ENCODE measurements at places on chromosomes 11 and 22. TPM values are rescaled to one million over a fixed set of nuclear protein-coding genes. Genes with fewer than 3 reads are reported as not detected.

LRRC10B gene
- 0.61 TPM for total RNA-seq

DNA sequence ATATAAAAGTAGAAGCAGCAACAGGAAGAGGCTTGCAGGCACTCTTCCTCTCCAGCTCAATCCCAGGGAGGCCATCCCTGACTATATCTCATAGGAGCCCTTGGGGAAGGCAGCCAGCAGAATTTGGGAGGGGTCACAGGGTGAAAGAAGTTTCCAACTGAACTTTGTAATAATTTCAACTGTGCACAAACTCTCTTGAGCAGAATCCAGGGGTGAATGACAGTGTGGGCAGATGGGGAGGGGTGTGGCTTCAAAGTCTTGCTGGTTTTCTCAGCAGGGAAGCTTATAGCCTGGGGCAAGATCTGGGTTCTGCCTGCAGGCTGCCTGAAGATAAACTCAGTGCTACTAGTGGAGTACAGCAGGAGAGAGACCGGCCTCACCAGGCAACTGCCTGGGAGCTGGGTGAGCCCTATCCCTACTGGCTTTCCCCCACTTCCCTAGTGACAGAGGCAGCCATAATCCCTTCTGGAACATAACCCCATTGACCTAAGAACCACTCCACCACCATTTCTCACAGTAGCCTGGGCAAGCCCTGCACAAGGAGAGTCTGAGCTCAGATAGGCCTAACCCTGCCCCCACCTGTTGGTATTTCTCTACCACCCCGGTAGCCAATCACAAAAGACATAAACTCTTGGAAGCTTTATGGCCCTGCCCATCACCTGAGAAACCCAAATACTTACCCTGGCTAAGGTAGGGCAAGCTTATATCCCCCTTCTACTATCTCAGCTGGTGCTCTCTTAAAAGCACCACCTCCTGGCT is 17.8 kb upstream of the TTC12 start:
- H3K27ac ChIP-seq = no peak overlapping the region
- no peak for DNase-seq
- H3K4me3 ChIP-seq = no peak overlapping the region
- H3K36me3 ChIP-seq = no peaks in the 10 kb centered on the region
- no peaks in the 10 kb centered on the region for H3K4me1 ChIP-seq
- H3K27me3 ChIP-seq = no peaks in the 10 kb centered on the region

DNA sequence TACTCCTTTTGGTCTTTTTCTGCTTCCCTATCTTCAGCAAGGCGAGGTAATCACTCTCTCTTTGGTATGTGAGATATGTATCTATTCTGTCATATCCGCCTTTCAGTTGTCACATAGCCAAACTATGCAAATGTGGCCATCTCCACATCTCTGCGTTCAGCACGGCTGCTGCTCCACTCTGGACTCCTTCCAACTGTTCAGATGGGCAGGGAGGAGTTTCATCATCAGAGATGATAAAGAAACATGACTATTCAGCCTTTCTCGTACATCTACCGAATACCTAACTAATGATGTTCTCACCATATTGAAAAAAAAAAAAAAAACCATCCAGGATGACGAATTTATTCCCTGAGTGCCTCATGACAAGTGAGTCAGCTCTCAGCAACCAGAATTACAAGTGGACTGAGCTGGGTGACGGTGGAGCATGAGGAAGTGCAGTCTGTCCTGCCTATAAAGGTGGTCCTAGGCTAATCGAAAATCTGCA is 899.6 kb downstream of the OPCML start:
- H3K4me3 ChIP-seq = no peak overlapping the region
- DNase-seq = no peak
- no peak overlapping the region for H3K27ac ChIP-seq
- H3K27me3 ChIP-seq = no peaks in the 10 kb centered on the region

DNA sequence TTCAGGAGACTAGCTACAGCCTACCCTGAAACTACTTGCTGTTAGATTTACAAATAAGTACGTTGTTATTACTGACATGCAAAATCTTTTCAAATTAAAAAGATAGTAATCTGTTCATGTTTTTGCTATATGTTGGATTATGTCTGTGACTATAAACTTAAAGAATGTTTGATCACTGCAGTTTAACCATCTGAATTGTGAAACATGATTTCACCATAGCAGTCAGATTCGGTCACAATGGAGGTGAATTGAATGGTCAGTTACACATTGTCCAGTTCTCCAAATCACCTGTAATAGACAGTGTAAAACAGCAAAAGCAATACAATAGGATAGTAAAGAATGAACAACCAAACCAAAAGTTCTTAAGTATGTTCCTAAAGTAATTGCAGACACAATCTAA is 43.3 kb downstream of the CCDC83 start:
- H3K27ac ChIP-seq = no peak overlapping the region
- H3K4me1 ChIP-seq = no peaks in the 10 kb centered on the region
- no peak overlapping the region for H3K4me3 ChIP-seq
- no peak for DNase-seq
- no peaks in the 10 kb centered on the region for H3K27me3 ChIP-seq

- H3K36me3 ChIP-seq = no peaks in the 10 kb centered on the region
- no peak for DNase-seq
- no peak overlapping the region for H3K4me3 ChIP-seq
- H3K27me3 ChIP-seq = no peaks in the 10 kb centered on the region
Observed at GRCh38 chr22:21587803-21588611, 20.5 kb downstream of the UBE2L3 start.

SIK2 gene
- 12.7 TPM for total RNA-seq

GRCh38 chr11:46657186-46657585 is 39.8 kb downstream of the ATG13 start:
- H3K27me3 ChIP-seq = no peaks in the 10 kb centered on the region
- DNase-seq = no peak
- no peak overlapping the region for H3K4me3 ChIP-seq
- peaks cover 16% of the 10 kb centered on the region for H3K36me3 ChIP-seq
- H3K27ac ChIP-seq = no peak overlapping the region
- H3K4me1 ChIP-seq = no peaks in the 10 kb centered on the region

OR2D2 gene
- 0.29 TPM for total RNA-seq

GP1BB gene
- total RNA-seq = not detected

DNA sequence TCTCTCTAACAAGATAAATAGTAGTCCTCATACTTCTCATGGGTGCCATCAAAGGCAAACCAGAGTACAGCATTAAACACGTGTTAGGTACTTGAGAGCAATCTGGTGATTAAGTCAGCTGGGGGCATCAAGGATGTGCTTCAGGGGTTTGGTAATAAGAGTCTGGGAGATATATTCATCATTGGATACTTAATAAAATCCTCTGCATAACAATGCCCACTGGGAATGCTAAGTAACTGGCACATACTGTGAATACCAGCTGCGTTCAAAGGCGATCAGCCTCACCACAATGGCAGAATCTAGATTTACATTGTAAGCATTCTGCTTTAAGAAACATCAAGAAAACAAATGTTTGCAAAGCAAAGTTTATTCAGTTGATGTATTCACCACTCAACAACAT is 268.6 kb upstream of the PITPNB start:
- H3K36me3 ChIP-seq = no peaks in the 10 kb centered on the region
- no peak for DNase-seq
- H3K27me3 ChIP-seq = no peaks in the 10 kb centered on the region
- H3K27ac ChIP-seq = no peak overlapping the region
- no peak overlapping the region for H3K4me3 ChIP-seq

SYT13 gene
- total RNA-seq = 12.3 TPM

OR51G2 gene
- total RNA-seq = not detected

- no peak overlapping the region for H3K4me3 ChIP-seq
- peaks cover 16% of the 10 kb centered on the region for H3K4me1 ChIP-seq
- H3K27me3 ChIP-seq = no peaks in the 10 kb centered on the region
- DNase-seq = no peak
- H3K27ac ChIP-seq = no peak overlapping the region
Observed at GRCh38 chr11:64343767-64344559, 4.0 kb downstream of the CCDC88B start.

DNA sequence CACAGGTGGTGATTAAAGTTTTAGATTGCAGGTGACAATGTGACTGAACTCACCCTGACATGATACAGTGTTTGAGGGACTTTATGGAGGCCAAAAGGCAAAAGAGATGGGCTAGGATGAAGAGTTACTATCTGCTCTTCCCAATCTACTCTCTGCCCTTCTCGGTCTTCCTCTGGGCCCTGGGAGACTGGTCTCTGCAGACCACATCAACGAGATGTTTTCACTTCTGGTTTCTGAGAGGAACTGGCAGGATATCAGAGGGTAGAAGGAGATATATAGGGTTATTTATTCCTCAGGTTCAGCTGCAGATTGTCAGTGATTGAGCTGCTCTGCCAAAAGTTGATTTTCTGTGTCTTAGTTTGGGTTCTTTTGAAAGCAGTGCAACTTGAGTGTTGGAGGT is 32.4 kb upstream of the CD44 start:
- DNase-seq = no peak
- no peak overlapping the region for H3K4me3 ChIP-seq
- H3K36me3 ChIP-seq = no peaks in the 10 kb centered on the region
- no peaks in the 10 kb centered on the region for H3K4me1 ChIP-seq

F2 gene
- not detected for total RNA-seq

GRCh38 chr11:103257360-103257759 is 148.1 kb downstream of the DYNC2H1 start:
- H3K27me3 ChIP-seq = no peaks in the 10 kb centered on the region
- no peak overlapping the region for H3K4me3 ChIP-seq
- no peaks in the 10 kb centered on the region for H3K36me3 ChIP-seq
- H3K4me1 ChIP-seq = no peaks in the 10 kb centered on the region
- DNase-seq = no peak

DNA sequence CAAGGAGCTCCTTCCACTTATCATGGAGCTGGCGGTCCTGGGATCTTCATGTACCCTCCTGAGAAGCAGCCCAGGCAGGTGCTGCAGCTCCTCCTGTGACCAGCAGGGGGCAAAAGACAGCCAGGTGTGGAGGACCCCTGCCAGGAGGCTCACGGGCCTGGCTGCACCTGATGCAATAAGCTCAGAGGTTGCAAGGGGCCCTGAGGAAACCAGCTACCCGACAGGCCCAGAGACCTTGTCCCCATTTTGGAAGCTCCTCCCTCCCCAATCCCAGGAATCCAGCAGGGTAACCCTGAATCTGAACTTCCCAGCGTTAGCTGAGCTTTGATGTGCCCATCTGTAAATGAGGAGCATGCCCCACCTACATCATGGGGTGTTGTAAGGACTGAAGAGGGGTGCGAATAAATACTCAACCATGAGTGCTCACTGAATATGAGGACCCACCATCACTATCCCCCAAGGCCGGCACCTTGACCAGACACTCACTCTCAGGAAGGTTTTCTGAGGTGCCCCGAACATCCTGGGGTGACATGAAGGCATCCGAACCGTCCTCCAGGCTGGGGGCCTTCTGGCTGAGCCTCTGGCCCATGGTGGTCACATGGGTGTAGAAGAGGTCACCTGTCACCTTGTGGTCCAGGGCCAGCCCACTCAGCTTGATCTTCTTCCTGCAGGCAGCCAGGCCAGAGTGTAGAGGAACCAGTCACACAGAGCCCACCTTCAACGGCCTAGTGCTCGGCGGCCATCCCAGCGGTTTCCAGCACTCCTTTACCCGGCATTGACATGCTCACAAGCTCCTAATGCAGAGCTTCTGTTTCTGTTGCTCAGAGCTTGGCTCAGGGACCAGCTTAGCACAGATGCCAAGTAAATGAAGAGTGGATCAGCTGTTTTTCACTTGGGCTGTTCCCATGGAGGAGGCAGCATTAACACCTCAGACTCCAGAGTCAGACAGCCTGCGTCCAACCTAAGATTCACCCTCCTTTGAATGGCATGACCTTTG is 21.7 kb downstream of the SLC43A1 start:
- no peaks in the 10 kb centered on the region for H3K27me3 ChIP-seq
- peaks cover 5% of the 10 kb centered on the region for H3K4me1 ChIP-seq
- no peaks in the 10 kb centered on the region for H3K36me3 ChIP-seq
- H3K27ac ChIP-seq = peak overlapping the region; percentile 88
- peak; percentile 93 for DNase-seq

DNA sequence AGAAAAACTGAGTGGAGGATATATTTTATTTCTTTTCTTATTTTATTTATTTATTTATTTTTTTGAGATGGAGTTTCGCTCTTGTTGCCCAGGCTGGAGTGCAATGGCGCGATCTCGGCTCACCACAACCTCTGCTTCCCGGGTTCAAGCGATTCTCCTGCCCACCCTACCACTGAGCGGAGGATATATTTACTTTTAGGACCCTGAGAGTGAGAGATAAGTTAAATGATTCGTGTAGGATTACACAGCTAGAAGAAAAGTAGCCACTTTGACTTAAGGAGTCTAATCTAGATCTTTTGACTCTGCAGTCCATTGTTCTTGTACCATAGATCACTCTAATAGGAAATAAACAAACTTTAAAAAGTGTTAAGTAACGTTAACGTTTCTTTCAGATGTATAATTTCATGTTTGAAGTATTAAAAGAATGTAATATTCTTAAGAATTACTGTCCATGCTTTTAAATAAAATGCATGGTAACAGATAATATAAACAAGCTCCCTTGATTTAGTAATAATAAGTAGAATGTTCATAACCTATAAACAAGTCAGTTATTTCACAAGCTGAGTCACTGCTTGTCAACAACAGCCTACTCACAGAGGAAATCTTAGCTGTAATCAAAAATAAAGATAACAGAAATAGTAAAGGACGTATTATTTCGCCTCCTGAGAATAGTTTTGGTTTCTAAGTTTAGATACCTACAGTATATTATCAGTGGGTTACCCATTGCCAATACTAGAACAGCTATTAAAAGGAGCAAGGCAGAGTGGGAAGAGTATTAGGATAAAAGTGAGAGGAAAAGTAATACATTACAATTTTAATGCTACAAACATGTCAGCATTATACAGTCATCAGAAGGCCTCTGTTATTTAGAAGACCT is 18.6 kb downstream of the USP47 start:
- DNase-seq = no peak
- H3K27me3 ChIP-seq = no peaks in the 10 kb centered on the region
- no peak overlapping the region for H3K27ac ChIP-seq

DNA sequence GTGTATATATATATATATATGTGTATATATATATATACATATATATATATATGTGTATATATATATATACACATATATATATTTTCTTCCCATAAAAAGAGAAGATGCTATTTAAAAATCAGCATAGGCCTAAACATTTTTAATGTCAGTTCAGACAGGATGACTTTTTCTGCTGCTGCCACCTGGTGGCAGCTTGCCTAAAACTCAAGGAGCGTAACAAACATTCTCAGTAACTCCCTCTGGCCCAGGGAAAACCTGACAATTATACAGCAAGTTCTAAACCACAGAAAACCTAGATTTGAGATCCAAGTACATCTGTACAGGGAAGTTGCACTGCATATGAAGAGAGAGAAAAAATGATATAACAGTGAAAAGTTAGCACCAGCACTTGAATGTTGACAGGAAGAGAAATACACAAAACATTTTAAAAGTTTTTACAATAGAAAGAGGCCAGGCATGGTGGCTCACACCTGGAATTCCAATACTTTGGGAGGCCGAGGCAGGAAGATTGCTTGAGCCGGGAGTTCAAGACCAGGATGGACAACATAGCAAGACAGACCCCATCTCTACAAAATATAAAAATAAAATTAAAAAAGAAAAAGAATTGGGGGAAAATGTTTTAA is 16.6 kb downstream of the OR8A1 start:
- H3K27me3 ChIP-seq = no peaks in the 10 kb centered on the region
- H3K4me1 ChIP-seq = no peaks in the 10 kb centered on the region
- no peaks in the 10 kb centered on the region for H3K36me3 ChIP-seq
- H3K4me3 ChIP-seq = no peak overlapping the region
- H3K27ac ChIP-seq = no peak overlapping the region

KCNC1 gene
- total RNA-seq = 0.26 TPM

FAM180B gene
- total RNA-seq = not detected

GRCh38 chr11:117872975-117873827 is 3.3 kb downstream of the FXYD6 start:
- no peak for DNase-seq
- H3K36me3 ChIP-seq = no peaks in the 10 kb centered on the region

SAA4 gene
- not detected for total RNA-seq

TP53AIP1 gene
- not detected for total RNA-seq

Measured in H1 (cell line).